ENCODE measurements at places on chromosomes 4 and X.

- DNase-seq, result no peak
Measured at GRCh38 chrX:78748846-78749245, 1.3 kb downstream of the LPAR4 start.

DNA sequence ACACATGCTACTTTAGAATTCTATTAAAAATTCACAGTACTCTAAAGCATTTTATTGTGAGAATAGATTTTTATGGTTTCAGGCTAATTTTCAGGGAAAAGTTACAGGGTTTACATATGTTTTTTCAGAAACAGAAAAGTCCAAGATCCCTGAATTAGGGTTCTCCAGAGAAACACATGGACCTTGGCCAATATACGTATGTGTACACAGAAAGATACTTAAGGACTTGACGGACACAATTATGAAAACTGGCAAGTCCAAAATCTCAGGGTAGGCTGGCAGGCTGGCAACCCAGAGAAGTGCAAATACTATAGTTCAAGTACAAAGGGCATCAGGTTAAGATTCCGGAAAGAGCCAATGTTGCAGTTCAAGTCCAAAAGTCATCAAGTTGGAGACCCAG, 1897.8 kb upstream of the PCDH10 start:
- DNase-seq, result no peak

- peak; percentile 18 for DNase-seq
Measured at GRCh38 chrX:153769158-153769864, 5.3 kb downstream of the PLXNB3 start.

- no peak for DNase-seq
Measured at GRCh38 chrX:150197388-150197787, 165.7 kb upstream of the MAMLD1 start.

DNA sequence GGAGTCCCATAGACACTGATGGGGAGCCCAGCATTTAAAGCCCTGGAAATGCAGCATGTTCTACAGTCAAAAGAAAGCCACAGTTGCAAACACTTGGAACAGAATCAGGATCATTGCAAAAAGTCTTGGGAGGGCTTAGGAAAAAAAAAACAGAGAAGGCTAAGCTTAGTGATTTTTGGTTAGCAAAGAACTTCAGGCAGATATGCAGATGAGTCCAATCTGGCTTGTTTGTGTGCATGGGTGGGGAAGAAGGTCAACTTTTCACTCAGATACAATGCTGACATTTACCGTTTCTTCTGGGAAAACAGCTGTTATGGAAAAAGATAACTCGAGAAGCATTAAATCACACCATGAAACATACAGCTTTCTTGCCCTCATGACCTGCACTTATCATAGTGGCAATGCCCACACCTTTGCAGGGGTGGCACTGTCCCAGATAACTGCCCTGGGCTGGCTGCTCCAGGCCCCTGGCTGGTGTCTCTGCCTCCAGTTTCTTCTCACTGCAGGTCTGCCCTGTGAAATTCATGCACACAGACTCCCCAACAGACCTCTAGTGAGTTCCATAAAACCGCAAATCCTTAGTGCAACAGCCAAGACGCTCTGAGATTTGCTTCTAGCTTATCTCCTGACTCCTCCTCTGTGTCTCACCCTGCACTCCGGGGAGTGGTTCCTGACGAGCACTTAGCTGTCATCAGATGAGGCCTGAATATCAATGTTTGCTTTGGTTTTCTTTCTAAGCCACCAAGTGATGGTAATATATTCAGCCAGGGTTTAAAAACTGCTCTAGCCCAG, 99.2 kb downstream of the DRD5 start:
- DNase-seq, result no peak

DNA sequence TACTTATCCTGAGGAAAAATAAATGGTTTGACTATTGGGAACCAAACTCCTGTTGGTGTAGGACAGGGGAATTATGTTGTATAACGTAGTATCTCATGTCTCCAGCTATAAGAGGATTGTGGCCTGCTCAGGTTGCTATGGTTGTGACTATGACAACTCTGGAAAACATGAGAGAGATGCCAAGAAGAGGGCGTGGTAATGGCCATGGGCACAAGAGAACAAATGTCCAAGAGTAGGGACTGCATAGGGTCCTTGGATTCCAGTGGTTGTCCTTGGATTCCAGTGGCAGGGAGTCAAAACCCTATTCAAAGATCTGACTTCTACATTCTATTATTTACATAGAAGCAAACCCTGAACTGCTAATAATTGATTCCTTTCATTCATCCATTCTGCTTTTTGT, 6.8 kb upstream of the MOB1B start:
- DNase-seq, result no peak

DNA sequence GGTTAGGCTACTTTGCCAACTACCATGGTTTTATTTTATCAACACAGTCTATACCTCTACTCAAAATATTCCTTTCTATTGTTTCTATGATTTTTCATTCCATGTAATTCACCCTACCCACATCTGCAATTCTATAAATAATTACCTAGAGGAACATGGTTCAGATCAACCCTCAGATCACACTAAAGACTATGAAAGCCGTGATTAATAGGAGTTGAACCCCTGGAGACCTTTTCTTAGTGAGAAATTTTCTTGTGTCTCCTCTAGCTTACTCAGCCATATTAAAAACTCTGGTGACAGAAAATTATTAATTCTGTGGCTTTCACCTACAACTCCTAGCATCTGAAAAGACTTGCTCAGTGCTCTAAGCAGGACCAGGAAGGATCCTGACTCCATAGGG, 38.5 kb upstream of the CXXC4 start:
- no peak for DNase-seq

DNA sequence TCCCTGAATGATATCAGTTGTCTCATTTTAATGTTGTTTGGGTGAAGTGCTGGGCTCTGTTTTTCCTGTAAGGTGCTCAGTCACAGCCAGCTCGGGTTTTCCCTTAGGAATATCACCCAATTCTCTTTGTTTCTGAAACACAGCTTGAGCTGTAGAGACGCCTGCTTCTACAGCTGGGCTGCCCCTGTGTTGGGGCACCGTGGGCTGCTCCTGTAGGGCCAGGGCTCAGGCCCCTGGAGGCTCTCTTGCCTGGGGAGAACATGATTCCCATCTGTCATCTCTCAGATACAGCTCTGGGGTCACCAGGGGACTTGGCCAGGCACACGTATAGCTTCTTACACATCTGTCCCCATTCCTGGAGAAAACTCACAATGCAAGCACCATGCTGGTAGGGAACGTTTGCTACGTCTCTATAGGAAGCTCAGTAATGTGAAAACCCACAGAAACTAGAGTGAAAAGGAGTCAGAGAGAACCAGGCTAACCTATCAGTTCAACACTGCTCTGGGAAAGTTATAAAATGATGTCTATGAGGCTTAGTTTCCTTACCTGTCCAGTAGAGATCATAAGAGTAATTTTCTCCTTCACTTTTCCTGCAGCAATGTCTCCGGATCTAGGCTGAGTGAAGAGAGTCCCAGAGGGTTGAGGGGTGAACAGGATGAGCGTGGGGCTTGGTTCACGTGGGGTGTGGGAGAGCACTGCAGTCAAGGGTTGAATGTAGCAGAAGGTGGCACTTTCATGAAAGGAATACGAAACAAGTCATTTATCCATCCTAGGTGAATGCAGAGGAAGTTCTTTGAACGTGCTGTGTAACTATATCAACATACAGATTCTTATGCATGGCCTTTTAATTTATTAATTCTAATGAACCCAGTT, 14.5 kb downstream of the FHDC1 start:
- DNase-seq, result no peak

- no peak for DNase-seq
Measured at GRCh38 chrX:54891573-54891972, 29.1 kb upstream of the TRO start.

DNA sequence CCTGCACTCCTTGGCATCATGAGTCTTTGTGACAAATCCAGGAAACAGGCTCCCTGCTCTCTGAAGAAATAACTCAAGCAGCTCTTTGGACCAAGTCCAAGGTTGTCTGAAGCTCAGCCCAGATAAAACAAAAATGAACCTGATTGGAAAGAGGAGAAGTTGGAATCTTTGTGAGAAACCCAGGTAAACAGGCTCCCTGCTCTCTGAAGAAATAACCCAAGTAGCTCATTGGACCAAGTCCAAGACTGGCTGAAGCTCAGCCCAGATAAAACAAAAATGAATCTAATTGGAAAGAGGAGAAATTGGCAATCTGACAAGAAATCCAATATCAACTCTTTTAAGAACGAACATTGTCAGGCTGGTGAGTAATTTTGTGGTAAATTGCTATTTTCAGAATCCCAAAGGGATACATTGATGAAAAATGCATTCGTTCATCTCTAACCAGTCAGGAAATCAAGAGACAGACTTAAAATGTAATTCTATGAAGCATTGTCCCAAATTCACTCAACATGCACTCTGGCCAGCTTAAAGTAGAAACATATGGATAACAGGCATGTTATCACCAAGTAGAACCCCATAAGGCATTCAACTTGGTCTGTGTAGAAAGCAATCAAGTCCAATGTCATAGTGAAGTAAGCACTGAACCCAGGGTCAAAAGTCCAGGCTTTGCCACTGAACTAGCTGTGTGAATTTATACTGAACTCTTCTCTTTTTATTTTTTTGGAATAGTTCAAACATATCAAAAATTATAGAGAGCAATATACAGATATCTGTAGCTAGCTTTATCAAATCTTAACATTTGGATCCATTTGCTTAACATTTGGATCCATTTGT, 16.8 kb upstream of the NFXL1 start:
- DNase-seq, result no peak

GRCh38 chrX:118974088-118974907, at the start of gene LONRF3:
LONRF3 (plus strand) TSS chrX:118974618; CDS start chrX:118974781, 163 bp downstream.
- DNase-seq, result no peak

- DNase-seq, result no peak
Measured at GRCh38 chrX:154419688-154420401, 8.5 kb downstream of the TAFAZZIN start.

DNA sequence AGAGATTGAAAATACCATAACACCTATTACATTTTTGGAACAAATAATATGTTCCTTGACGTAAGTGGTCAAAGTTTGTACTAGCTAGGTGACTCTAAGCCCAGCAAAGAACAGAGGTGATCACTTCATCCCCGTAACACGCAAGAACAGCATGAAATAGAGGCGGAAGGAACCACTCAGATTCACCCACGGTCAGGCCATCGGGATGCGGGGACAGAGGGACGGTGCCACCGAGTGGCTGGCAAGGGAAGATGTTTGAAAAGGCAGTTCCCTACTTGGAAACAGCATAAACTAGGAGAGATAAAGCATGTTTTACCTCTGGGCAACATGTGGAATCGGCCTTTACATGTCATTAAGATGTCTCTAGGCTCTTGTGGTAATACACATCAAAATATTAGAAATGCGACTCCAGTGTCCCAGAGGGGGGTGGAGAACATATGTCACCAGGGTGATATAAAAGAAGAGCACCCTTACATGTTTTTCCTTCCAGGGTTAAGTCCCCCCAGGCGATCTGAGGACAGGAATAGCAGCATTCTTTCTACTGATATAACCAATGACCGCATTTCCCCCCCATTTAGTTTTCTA, 84.0 kb downstream of the PHKA2 start:
- DNase-seq, result no peak

DNA sequence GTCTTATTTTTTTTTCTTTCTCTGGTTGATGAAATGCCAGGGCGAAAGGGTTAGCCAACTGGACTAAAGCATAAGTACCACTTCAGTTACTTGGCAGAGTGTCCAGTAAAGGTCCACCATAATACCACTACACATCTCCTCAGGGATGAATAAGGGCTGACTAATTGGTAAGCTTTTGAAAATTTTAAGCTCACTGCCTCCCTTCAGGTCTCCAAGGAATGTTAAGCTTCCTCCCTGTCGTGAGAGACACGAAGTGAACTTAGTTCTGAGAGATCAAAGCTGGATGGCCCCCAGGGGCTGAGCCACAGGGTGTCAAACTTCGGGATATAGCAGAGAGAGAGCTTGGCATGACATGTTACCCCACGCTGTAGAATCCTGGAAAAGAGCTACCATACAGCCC, 111.4 kb downstream of the VSIG4 start:
- no peak for DNase-seq

DNA sequence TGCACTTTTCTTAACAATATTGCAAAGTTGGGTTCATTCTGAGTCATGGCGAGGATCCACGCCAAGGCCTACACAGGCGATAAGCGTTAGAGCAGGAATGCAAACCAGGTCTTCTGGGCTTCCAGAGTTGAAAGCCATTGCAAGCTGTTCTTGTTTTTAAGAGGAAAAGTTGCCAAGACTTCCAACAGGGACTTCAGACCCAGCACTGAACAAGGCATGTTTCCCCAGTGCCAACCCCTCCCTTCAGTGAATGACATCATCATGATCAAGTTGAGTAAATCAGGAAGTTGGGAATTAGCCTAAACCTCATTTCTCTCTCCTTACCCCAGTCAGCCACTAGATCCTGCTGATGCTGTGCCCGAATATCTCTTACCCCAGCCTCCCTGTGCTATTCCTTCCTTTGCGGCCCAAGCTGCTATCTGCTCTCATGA, 355.1 kb downstream of the HS3ST1 start:
- DNase-seq, result no peak

GRCh38 chr4:180650273-180650672, 1592.9 kb upstream of the TENM3 start:
- no peak for DNase-seq

- DNase-seq, result no peak
Measured at GRCh38 chr4:15238720-15239119, 189.1 kb upstream of the C1QTNF7 start.

DNA sequence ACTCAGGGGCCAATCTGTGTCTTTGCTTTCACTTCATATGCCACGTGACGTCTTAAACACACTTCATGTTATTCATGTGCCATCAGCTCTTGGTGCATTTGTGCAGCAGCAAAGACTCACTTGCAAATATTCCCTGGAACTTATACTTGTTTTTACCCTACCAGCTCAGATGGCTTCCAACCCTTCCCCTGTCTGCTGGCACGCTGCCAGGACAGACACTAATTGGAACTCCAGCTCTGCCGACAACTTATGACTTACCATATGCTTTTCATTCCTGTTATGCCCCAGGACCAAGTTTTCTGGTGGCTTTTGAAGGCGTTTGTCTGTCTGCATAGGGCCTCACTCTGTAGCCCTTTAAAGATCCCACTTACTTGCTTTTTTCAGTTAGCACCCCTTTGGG, 261.7 kb upstream of the GNPDA2 start:
- no peak for DNase-seq

- DNase-seq, result peak; percentile 76
Measured at GRCh38 chr4:182143822-182144625, 99.2 kb upstream of the TENM3 start.

GRCh38 chr4:139666735-139667281, 1.2 kb downstream of the MGST2 start:
- DNase-seq, result peak; percentile 45

- no peak for DNase-seq
Measured at GRCh38 chrX:138775517-138775916, 64.0 kb upstream of the FGF13 start.

GRCh38 chr4:38411092-38411491, 252.9 kb upstream of the KLF3 start:
- no peak for DNase-seq

DNA sequence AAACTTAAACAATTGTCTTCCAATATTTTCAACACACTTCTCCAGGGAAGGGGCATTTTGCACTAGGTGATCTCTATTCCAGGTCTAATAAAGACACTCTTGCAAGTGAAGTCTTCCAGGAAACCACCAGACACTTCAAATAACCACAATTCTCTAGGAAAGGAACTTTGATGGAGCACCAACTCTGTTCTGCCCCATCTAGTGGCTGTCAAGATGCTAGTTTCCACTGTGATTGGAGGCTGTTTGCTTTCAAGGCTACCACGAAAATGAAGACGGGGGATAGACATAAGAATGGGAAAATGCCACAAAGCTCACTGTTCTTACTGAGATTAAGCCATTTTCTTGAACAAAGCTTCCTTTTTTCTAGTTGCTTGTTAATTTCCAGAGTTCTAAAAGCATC, 100.6 kb upstream of the F9 start:
- DNase-seq, result no peak

GRCh38 chrX:50107470-50107869, 93.3 kb downstream of the AKAP4 start:
- DNase-seq, result no peak

Measured in mesothelial cell of epicardium (in vitro differentiated cells).